ENCODE measurements at places on chromosomes 5 and 9. TPM values are rescaled to one million over a fixed set of nuclear protein-coding genes. Genes with fewer than 3 reads are reported as not detected.

DNA sequence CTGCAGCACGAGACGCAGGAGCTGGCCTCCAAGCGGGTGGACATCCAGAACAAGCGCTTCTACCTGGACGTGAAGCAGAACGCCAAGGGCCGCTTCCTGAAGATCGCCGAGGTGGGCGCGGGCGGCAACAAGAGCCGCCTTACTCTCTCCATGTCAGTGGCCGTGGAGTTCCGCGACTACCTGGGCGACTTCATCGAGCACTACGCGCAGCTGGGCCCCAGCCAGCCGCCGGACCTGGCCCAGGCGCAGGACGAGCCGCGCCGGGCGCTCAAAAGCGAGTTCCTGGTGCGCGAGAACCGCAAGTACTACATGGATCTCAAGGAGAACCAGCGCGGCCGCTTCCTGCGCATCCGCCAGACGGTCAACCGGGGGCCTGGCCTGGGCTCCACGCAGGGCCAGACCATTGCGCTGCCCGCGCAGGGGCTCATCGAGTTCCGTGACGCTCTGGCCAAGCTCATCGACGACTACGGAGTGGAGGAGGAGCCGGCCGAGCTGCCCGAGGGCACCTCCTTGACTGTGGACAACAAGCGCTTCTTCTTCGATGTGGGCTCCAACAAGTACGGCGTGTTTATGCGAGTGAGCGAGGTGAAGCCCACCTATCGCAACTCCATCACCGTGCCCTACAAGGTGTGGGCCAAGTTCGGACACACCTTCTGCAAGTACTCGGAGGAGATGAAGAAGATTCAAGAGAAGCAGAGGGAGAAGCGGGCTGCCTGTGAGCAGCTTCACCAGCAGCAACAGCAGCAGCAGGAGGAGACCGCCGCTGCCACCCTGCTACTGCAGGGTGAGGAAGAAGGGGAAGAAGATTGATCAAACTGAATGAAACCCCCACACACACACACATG lies 654 bp downstream of the PURA start:
- peak overlapping the region; percentile 60 for H3K27ac ChIP-seq
- H3K27me3 ChIP-seq = no peaks in the 10 kb centered on the region
- no peaks in the 10 kb centered on the region for H3K36me3 ChIP-seq
- H3K4me3 ChIP-seq = peak overlapping the region; percentile 62
- no peak for DNase-seq
- peaks cover 23% of the 10 kb centered on the region for H3K4me1 ChIP-seq

DNA sequence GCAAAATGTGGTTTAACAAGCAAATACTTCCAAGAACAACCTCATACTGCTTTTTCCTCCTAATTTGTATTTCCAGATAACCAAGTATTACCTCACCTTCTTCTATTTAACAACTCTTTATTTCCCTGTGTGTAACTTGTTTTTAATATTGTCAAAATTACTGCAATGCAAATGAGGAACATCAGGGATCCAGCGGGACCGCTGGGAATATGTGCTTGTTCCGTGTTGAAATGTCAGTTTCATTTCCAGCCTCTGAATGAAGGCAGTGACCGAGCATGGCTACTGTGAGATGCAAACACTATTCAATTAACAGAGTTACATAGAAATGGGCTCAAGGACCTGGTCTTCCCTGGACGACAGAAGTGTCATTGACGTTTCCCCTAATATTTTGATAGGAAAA lies 110.8 kb upstream of the CTSL start:
- H3K27ac ChIP-seq = no peak overlapping the region
- DNase-seq = no peak
- no peaks in the 10 kb centered on the region for H3K4me1 ChIP-seq
- no peaks in the 10 kb centered on the region for H3K36me3 ChIP-seq

DNA sequence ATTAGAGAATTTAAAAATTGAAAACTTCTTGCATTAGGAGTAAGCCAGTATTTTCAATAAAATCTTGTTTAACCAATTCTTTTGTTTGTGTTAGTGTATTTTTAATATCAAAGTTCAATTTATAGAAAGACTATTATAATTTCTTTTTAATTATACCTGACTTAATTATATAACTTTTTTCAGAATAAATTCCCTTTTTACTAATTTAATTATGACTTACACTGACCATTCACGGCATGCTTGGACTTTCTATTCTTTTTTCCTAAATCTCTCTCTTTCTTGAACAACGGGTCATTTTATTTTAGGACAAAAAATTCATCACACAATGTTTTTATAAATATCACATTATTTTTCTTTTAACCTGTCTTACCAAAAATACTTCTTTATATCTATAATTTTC lies 555.3 kb upstream of the PTGER4 start:
- no peaks in the 10 kb centered on the region for H3K27me3 ChIP-seq
- H3K27ac ChIP-seq = no peak overlapping the region
- no peak overlapping the region for H3K4me3 ChIP-seq
- DNase-seq = peak; percentile 27

DNA sequence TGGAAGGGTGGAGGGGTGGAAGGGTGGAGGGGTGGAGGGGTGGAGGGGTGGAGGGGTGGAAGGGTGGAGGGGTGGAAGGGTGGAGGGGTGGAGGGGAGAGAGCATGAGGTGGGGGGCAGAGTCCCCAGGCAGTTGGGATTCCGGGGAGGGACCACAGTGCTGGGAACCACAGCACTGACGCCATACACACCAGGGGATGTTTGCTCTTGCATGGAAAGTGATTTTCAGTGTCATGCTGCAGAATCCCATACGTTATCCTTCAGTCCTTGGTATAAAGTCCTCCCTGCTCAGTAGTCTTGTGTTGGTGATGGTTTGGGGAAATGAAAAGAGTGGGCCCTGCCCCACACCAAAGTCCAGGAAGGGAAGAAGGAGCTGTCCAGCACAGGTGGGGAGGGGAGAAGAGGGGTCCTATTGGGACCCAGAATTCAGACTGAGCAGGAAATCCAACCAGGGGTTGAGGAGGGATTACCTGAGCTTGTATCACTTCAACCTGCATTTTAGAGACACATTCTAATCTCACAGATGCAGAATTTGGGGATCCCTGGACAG lies 5.5 kb upstream of the FIBCD1 start:
- H3K27me3 ChIP-seq = no peaks in the 10 kb centered on the region
- H3K36me3 ChIP-seq = no peaks in the 10 kb centered on the region
- peaks cover 7% of the 10 kb centered on the region for H3K4me1 ChIP-seq
- no peak overlapping the region for H3K4me3 ChIP-seq

GRCh38 chr5:37396352-37396751 lies 17.2 kb downstream of the WDR70 start:
- H3K27me3 ChIP-seq = no peaks in the 10 kb centered on the region
- H3K4me3 ChIP-seq = no peak overlapping the region
- no peak for DNase-seq
- H3K4me1 ChIP-seq = no peaks in the 10 kb centered on the region
- H3K36me3 ChIP-seq = peaks cover 8% of the 10 kb centered on the region
- no peak overlapping the region for H3K27ac ChIP-seq

DNA sequence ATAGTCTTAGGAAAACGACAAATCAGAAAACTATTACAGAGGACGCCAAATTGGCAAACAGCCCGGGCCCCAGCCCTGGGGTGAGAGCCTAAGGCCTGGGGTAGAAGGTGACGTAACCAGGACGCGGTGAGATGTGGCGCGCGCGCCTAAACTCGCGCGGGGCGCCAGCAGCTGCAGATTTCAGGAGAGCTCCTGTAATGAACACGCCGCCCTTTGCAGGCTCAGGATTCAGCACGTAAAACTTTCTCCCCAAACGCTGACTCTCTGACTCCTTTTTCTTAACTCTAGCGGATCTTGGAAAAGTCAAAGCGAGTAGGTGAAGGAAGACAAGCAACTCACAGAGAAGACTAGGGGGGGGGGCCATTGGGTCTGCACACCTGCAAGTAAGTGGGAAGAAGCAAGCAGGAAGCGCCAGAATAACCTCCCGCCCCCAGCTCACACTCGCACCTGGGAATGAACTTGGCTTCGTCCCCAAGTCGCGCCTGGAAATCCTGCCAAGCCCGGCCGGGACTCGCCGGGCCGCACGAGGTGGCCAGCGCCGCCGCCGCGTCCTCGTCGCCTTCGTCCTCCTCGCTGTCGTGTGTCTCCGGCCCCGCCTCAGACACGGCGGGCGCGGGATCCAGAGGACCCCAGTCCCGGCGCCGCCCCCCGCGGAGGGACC lies 822 bp downstream of the RASEF start:
- no peaks in the 10 kb centered on the region for H3K27me3 ChIP-seq
- H3K36me3 ChIP-seq = no peaks in the 10 kb centered on the region
- H3K27ac ChIP-seq = no peak overlapping the region
- no peaks in the 10 kb centered on the region for H3K4me1 ChIP-seq
- no peak overlapping the region for H3K4me3 ChIP-seq

- no peaks in the 10 kb centered on the region for H3K36me3 ChIP-seq
- H3K27me3 ChIP-seq = peaks cover 39% of the 10 kb centered on the region
- DNase-seq = no peak
- H3K27ac ChIP-seq = no peak overlapping the region
These were observed 26.4 kb upstream of the NFIB start for GRCh38 chr9:14340219-14340873.

- H3K4me3 ChIP-seq = no peak overlapping the region
- peaks cover 13% of the 10 kb centered on the region for H3K27me3 ChIP-seq
- H3K36me3 ChIP-seq = no peaks in the 10 kb centered on the region
- H3K27ac ChIP-seq = no peak overlapping the region
- DNase-seq = no peak
These were observed 149.6 kb downstream of the DROSHA start for GRCh38 chr5:31382051-31382878.

Gene DNAJA1
- 117 TPM for total RNA-seq

DNA sequence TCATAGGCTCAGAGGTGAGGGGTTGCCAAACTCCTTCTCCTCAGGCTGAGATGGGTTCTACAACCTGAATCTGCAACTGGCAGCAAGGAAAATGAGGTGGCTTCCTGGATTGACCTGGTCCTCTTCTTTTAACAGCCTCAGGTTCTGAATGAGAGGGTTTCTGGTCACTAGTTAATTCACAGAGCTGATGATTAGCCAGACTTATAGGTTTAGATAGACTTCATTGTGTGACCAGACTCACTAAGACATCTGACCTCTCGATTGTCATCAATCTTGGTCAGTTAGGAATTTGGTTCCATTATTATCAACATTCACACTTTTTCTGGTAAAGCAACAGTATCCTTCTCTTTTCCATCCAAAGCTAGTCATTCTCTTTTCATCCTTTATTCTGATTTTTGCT lies 257.9 kb downstream of the PAPPA start:
- no peak overlapping the region for H3K27ac ChIP-seq
- H3K4me1 ChIP-seq = no peaks in the 10 kb centered on the region
- H3K36me3 ChIP-seq = no peaks in the 10 kb centered on the region
- H3K4me3 ChIP-seq = no peak overlapping the region

Gene CRB2
- total RNA-seq = 0.07 TPM

Gene CCL28
- total RNA-seq = 0.25 TPM

GRCh38 chr5:74562122-74562521 lies 78.4 kb downstream of the ENC1 start:
- H3K36me3 ChIP-seq = no peaks in the 10 kb centered on the region
- H3K4me3 ChIP-seq = no peak overlapping the region
- no peak for DNase-seq
- H3K27ac ChIP-seq = no peak overlapping the region

DNA sequence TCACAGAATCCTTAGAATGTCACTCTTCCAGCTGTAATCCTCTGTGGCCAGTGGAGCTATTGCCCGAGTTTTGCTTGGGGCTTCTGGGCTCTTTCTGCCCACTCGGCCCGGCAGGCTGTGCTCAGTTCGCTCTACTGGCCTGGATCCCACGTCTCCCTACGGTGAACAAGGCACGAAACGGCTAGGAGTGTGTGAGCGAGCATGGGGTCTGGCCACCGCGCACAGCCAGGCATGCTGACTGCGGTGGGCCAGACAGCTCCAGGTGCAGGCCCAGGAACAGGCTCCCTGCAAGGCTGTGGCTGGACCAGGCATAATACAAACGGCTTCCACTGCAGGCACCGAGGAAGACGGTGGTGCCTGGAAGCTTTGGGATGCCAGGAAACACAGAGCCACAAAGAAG lies 2035.5 kb upstream of the ACO1 start:
- H3K27me3 ChIP-seq = no peaks in the 10 kb centered on the region
- no peak for DNase-seq
- H3K4me1 ChIP-seq = no peaks in the 10 kb centered on the region
- no peaks in the 10 kb centered on the region for H3K36me3 ChIP-seq
- H3K27ac ChIP-seq = no peak overlapping the region

Gene PLPPR1
- total RNA-seq = not detected

- H3K4me1 ChIP-seq = no peaks in the 10 kb centered on the region
- no peak for DNase-seq
These were observed 2396.8 kb upstream of the C9orf72 start for GRCh38 chr9:29969856-29970647.

GRCh38 chr5:82174128-82174918 lies 103.8 kb downstream of the RPS23 start:
- H3K4me1 ChIP-seq = no peaks in the 10 kb centered on the region
- no peaks in the 10 kb centered on the region for H3K36me3 ChIP-seq
- no peak overlapping the region for H3K27ac ChIP-seq
- H3K27me3 ChIP-seq = no peaks in the 10 kb centered on the region

DNA sequence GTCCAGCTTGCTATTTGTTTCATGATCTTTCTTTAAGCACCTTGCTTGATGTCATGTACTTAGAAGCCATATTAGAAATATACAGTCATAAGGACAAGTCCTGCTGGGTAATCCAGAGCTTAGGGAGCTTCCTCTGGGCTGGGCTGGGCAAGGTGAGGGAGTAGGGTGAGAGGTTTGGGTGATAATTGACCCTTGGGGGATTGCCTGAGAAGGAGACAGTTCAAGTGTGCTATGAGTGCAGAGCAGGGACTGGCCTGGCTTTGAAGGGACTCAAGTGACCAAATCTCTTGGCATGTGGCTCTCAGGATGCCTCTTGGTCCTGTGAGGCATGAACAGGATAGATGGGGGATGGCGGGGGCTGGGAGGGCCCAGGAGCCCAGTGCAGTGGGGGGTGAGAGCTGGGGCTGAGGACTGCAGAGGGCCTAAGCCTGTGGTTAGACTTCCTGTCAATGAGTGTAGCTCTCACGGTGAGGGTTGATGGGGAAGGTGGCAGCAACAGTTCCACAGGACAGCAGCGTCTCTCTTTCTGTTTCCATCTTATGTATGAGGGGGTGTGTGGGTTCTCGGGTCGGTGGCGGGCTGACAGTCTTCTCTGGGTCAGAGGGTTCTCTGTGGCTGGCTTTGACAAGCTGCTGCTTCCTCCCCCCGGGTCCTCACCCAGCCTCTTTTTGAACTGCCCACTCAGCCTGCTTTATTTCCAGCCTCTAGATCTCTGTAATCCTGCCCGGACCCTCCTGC lies 53.5 kb downstream of the RGS3 start:
- no peak for DNase-seq
- H3K27ac ChIP-seq = no peak overlapping the region
- no peak overlapping the region for H3K4me3 ChIP-seq
- H3K4me1 ChIP-seq = peaks cover 5% of the 10 kb centered on the region

Gene KCNV2
- total RNA-seq = not detected

Measured in HCT116 (cell line).